ENCODE measurements at places on chromosomes 7 and 10.

- peak; percentile 20 for DNase-seq
Measured at GRCh38 chr7:4849390-4849789, 12.4 kb downstream of the PAPOLB start.

DNA sequence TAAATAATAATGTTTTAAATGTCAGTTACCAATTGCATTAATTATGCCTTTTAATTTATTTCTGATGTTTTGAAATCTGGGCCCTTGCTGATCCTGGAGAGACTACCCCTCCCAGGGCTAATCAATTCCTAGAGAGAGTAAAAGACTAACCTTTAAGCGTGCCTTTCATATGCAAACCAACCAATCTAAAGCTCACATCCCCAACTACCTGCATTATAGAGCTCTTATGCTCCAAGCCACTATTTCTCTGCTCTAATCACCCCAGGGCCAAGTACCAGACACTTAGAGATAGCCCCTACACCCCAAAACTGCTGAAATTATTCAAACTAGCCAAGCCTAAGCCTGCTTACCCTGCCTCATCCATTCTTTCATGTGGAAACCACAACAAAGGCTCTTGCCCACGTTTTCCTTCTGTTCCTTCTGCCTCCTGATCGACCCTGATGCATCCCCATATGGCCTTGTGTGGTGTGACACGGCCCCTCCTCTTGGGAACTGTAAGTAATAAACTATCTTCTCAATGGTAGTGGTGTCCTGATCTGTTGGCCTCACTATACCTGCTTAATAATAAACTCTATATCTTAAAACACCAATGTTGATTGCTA lies 97.7 kb downstream of the HIBADH start:
- no peak for DNase-seq

- no peak for DNase-seq
Measured at GRCh38 chr7:134502463-134503371, 24.6 kb upstream of the AKR1B10 start.

DNA sequence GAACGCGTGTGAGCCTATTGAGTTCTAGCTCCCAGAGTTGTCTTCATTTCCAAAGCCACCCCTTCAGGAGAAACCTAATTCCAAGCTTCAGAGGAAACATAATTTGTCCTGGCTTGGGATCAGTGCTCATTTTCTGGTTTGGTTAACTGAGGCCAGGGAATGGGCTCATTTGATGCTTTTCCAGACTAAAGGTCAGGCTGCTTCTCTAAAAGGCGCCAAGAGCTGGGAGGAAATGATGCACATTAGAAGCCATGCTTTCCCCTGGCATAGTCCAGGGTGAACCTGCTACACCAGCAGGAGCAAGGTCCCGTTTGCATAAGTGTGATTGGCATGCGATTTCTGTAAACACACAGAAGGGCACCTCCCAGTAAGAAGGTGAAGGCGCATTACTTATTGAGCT lies 435.0 kb downstream of the GALNT17 start:
- DNase-seq = no peak

- no peak for DNase-seq
Measured at GRCh38 chr10:71694567-71694968, 25.0 kb downstream of the C10orf105 start.

GRCh38 chr7:112654322-112655216 lies 135.6 kb downstream of the TMEM168 start:
- DNase-seq = no peak

- no peak for DNase-seq
Measured at GRCh38 chr10:43090188-43090587, 13.3 kb downstream of the RET start.

DNA sequence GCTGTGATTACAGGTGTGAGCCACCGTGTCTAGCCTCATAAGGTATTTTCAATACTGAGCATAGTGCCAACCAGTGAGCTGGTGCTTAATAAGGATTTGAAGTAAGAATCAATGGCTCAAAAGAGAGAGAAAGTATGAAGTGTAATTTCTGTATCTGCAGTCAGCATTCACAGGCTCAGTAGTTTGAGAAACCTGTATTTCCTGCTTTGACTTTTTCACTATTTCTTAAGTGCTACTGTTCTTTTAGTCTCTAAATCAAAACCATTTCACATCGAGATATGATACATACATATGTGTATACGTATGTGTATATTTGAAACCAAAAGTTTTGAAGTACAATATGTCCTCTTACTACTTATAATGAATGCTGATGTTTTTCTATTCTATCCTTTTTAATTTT lies 189.9 kb downstream of the PPP1R9A start:
- DNase-seq = no peak

DNA sequence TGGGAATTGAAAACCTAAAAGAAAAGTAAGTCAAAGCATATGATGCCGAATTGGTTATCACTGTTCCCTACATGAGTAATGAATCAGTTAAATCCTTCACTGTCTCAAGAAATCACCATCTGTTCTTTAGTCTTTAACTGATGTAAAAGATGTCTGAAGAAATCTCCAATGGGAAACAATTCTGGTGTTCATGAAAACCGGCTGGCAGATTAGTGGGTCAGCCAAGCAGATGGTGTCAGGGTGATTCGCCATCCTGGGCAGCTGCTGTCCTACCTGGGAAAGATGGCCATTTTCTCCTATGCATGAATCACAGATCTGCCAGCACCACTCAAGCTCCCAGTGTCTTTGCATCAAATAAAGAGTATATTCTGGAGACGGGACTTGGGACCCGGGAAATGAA lies 925.2 kb upstream of the GHITM start:
- no peak for DNase-seq

DNA sequence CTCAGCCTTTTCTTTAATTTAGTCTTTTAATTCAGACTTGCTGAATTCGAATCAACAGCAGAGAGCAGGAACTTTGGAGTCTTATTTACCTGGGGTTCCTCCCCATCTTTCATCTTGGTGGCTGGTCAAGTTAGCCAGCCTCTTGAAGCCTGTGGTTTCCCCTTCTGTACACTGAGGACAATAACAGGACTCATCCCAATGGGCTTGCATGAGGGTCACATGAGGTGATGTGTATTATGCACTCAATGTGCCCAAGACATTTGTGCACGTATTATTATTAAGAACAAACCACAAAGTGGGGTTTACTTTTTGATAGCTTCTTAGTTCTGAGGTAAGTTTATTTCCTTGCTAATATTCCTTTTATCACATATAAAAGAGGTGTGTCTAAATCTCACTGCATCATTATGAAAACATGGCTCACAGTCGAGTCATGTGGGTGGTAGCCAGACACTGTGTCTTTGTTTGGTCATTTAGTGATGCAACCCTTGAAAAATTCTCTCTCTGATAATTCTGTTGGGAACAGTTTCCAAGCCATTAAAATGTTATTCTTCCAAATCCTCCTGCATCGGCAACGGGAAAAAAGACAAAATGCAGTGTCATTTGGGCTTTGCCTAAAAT lies 86.5 kb upstream of the GRB10 start:
- no peak for DNase-seq

DNA sequence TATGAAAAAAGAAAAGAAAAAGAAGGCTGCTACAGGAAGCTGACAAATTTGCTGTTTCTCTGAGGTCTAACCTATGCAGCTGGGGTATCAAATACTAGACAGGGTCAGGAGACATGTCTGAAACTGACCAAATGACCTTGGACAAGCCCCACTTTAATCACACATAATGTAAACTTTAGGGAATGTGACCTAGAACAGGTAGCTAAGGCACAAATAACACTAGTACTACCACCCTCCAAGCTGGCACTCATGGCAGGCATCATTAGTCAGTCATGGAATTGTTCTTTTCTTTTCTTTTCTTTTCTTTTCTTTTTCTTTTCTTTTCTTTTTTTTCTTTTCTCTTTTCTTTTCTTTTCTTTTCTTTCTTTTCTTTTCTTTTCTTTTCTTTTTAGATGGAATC lies 250.4 kb downstream of the KCNMA1 start:
- DNase-seq = no peak

DNA sequence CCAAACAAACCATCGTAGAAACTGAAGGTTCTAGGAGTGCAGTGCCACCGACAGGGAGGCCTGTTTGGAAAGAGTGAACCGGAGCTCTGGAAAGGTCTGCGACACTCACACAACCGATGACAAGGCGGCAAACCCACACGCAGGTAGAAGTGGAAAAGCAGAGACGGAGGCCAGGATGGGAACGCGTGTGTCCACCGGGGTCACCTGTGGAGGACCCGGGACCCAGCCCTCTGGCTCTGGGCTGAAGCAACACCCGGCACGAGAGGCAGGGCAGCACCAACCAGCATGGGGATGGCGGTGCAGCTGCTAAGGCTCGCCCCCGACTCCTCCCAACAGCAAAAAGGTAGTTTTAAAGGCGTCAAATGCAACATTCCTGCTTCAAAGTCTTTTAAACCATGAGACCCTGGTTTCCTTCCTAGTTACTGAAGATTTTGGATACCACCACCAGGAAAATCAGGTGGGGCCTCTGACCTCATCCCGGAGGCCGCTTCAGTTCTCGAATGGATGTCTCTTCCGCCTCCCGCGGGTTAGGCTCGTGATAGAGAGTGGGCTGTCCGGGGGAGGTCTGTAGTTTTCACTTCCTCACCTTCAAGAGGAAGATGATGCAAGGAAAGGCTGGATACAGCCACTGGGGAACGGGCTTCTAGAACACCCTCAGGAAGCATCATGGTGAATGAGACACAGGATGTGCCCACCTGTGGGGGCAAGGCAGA lies 115.5 kb downstream of the SMURF1 start:
- DNase-seq = no peak

- no peak for DNase-seq
Measured at GRCh38 chr7:83492802-83493201, 156.1 kb downstream of the SEMA3E start.

GRCh38 chr10:33573606-33574005 lies 239.1 kb upstream of the NRP1 start:
- DNase-seq = no peak

GRCh38 chr7:104045183-104045582 lies 55.7 kb upstream of the RELN start:
- no peak for DNase-seq

DNA sequence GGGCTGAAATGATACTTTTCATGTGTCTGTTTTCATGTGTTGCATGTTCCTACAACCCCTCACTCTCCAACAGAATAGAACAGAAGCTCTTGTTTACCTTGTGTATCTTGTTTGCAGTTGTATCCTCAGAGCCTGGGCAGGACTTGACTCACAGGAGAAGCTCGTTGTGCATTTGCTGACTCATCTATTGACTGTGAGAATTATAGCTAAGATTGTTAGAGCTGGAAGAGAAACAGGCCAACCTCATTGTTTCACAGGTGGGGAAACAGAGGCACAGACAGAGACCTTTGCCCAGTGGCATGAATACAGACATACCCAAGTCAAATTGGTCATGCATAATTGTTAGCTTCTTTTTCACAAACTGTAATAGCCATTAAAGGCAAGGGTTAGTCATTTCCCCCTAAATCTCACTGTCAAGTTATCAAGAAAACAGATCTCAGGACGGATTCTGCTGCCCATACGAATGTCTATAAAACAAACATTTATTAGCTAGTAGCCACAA lies 4.6 kb upstream of the TSPAN15 start:
- no peak for DNase-seq

GRCh38 chr10:71526653-71527052 lies 129.9 kb downstream of the CDH23 start:
- no peak for DNase-seq

DNA sequence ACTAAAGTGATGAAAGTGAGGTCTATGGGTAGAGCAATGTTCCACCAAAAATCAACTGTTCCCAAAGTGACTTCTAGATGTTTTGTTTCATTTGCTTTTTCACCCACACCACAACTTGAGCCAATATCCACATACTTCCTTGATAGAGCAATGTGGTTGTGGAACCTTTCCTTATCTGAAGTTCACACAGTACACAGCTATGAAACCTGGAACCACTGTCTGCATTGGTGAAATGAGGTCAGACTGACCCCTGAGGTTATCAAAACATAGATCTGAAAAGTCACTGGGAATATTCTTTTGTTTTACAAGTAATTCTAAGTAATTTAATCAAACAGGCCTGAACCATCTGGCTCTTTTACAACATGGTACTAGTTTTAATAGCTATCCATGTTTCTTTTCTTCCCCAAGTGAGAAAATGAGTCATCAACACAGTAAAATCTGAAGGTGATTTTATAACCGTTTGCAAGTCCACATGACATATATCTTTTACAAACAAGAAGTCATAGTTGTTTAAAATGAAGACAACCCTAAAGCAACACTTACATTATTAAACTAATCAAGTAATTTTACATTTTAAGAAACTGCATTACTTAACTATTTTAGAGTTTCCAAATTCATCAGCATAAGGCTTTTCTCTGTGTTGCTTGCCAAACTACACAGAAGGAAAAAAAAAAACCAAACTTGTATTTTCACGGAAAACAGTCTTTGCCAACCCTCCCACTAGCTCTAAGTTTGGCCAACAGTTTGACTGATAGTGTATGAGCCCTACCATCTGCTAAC lies 80.3 kb downstream of the LRRC17 start:
- DNase-seq = no peak

DNA sequence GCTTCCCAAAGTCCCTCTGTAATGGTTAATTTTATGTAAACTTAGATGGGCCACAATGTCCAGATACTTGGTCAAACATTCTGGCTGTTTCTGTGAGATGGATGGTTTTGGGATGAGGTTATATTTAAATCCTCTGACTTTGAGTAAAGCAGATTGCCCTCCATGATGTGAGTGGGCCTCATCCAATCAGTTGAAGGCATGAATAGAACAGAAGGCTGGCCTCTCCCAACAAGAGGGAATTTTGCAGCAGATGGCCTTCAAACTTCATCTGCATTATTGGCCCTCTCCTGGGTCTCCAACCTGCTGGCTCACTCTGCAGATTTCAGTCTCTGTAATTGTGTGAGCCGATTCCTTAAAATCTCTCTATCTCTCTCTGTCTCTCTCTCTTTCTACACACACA lies 362.3 kb downstream of the GRID1 start:
- DNase-seq = no peak

- no peak for DNase-seq
Measured at GRCh38 chr7:151066273-151066974, 7.0 kb downstream of the SLC4A2 start.

DNA sequence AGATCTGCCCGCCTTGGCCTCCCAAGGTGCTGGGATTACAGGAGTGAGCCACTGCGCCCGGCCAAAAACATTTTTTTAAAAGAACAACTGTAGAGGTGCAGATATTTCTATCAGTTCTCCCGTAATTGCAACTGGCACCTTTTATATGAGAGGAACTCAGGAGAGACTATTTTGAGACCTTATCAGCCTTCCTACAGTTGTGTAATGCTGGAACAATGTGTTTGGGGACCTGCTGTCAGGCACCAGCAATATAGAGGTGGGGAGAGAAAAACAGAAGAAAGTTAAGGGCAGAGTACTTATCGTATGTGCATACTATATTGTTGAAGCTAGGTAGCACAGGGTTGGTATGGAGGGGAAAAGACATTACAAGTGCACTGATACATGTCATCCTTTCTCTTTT lies 343.8 kb upstream of the ANKRD30A start:
- DNase-seq = no peak

DNA sequence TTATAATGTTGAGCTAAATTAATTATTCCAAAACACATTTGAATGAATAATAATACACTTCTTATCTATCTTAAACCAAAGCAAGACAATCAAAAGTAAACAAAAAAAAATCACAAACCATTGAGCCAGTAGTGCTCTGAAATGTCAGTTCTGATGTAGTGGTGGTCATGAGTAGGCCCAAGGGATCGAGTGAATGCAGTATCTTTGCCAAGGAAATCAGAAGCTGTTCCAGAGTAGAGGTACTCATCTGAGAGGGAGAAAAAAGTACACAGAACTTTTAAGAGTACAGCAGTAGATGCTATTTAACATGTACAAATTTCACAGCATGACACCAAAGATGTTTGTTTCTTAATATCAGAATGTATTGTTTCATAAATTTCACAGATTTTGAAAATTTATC lies 121.5 kb downstream of the SEMA3D start:
- DNase-seq = no peak

All from NCI-H187 (cell line).